Heart left ventricle (tissue), 16 donors: ENCODE measurements at places on chromosomes 6 and 20. TPM values are rescaled to one million over a fixed set of nuclear protein-coding genes. Genes with fewer than 3 reads are reported as not detected.

DNA sequence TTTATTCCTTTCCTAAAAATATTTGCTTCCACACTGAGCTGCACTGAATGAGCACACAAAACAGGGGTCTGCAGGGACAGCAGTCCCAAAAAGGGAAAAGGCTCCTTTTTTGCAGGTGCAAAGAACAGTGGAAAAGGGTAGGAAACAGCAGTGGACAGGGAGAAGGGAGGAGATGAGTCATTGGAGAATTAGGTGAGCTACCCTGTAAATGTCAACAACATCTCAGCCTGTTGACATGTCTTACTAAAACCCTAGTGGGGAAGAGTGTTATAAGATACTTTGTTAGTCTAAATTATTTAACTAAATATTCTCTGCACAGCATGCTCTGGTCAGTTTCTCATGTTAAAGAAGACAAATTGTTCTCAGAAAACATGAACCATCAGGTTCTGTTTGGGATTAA lies 151.5 kb upstream of the FBXL4 start:
- no peak for DNase-seq

- no peak for DNase-seq
Observed at GRCh38 chr6:70673601-70674000, 5.9 kb downstream of the SMAP1 start.

Gene TPX2
- 0.04 TPM for polyA plus RNA-seq

- DNase-seq, result no peak
Observed at GRCh38 chr6:31378062-31378720, 21.2 kb upstream of the HLA-B start.

DNA sequence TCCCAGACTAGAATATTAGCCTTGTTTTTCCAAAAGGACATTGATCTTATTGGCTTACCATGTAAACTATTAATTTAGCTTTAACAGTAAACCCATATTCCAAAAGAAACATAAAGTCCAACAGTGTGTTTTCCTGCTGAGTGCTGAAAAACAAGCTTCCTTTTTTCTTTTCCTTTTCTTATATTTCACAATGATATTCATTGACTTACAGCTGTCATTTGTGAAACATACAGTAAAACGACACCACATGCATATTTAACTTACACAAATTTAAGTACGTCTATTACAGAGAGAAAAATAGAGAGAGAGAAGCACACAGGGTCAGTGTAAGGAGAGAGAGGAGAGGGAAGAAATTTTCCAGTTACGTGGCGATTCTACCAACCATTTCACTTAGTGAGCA lies 543.9 kb upstream of the JARID2 start:
- no peak for DNase-seq

- no peak for DNase-seq
Observed at GRCh38 chr6:106637717-106638341, 8.5 kb downstream of the QRSL1 start.

Gene FIG4
- polyA plus RNA-seq, result 9.3 TPM

Gene SCRT2
- polyA plus RNA-seq, result not detected

Gene POM121L2
- polyA plus RNA-seq, result not detected

Gene COL12A1
- polyA plus RNA-seq, result 3.1 TPM

DNA sequence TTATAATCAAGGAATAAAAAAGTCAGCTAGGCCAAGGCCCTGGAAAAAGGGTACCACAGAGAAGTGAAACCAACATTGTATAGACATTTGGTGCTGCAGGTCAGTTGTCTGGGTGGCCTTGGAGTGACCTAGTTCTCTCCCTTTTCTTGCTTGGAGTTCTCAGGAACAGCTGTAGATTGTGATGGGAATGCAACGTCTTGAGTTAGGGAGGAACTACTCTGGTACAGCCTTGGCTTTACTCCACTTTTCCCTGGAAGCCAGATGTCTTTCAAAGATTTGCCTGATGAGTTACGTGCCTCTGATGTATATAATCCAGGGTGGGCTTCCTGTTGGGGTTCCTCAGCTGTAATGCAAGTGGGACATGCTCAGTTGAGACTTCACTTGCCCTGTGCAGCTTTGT lies 694.7 kb downstream of the HTR1B start:
- no peak for DNase-seq

Gene SOX12
- polyA plus RNA-seq, result 7.2 TPM

DNA sequence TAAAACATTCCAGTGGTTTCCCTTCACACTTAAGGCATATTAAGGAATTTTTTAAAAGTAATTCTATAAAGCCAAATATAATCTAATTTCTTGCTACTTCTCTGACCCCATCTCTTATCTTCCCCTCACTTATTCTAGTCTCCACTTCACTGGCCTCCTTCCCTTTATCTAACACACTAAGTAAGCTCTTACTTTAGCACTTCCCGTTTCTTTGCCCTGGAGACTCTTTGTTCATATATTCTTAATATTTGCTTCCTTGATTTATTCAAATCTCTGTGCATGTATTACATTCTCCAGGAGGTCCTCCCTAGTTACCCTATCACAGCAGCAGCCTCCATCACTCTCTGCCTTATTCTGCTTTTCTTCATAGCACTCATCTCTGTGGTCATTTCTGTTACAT lies 20.3 kb downstream of the GTPBP2 start:
- no peak for DNase-seq

DNA sequence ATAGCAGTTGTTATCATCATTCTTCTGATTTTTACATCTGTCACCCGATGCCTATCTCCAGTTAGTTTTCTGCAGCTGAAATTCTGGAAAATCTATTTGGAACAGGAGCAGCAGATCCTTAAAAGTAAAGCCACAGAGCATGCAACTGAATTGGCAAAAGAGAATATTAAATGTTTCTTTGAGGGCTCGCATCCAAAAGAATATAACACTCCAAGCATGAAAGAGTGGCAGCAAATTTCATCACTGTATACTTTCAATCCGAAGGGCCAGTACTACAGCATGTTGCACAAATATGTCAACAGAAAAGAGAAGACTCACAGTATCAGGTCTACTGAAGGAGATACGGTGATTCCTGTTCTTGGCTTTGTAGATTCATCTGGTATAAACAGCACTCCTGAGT lies 2.1 kb downstream of the CALHM6 start:
- DNase-seq, result no peak

- DNase-seq, result no peak
Observed at GRCh38 chr20:44335675-44336074, 1.2 kb upstream of the R3HDML start.

DNA sequence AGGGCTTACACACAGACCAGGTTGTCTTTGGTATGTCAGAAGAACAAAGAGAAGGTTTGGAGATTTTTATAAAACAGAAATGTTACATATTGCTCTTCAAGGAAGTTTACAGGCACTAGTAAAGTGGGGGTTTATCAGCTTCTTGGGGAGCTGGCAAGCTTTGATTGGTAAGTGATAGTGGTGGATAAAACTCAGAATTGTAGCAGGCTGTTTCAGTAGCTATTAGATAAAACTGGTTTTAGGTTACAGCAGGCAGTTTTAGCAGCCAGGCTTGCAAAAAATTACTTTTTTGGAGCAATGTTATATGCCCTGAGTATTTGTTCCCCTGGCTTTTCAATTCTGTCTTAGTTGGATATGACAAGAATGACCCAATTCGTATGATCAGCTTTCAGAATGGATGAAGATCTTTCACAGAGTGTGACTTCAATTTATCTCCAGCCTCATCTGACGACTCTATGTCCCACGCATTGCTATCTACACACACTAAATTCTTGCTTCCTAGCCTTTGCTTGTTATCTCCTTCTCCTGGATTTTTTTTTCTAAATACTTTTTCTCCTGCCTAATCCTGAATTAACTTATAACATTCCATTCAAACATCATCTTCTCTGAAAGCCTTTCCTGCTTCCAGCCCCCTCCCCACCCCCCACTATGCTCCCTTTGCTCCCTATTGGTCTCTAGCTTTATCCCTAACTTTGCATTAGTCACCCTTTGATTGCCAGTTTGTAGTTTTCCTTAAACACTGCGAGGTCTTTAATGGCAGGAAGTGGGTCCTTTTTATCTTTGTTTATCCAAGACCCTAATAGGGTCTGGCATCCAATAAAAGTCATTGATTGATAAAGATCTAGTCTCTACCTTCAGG lies 1.0 kb upstream of the TOMM34 start:
- DNase-seq, result no peak

Gene HLA-DQA1
- polyA plus RNA-seq, result 8.7 TPM

DNA sequence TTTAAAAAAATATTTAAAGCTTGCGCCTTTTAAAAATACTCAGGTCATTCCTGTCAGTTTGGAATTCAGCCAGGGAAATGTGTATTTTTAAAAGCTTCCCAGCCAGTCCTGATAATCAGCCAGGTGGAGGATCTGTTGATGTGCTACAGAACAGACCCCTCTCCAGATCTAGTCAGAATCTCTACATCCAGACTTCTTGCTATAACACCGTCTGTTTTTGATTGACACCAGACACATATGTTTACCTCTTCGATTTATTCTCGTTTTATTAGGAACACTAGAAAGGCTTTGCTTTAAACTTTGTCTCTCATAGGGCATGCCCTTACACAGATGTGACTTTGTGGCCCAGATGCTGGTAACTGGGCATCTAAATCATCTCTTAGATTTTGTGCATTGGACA lies 11.7 kb downstream of the PARD6B start:
- DNase-seq, result no peak

Gene ARMC2
- polyA plus RNA-seq, result 4.9 TPM

GRCh38 chr6:13559251-13559650 lies 15.2 kb upstream of the SIRT5 start:
- DNase-seq, result no peak

Gene POLR1H
- 46.1 TPM for polyA plus RNA-seq

GRCh38 chr6:39342692-39343395 lies 20.3 kb upstream of the KCNK16 start:
- no peak for DNase-seq

Gene OXT
- polyA plus RNA-seq, result not detected

GRCh38 chr20:37131486-37131885 lies 35.7 kb upstream of the RBL1 start:
- no peak for DNase-seq

Gene CD83
- 0.71 TPM for polyA plus RNA-seq

DNA sequence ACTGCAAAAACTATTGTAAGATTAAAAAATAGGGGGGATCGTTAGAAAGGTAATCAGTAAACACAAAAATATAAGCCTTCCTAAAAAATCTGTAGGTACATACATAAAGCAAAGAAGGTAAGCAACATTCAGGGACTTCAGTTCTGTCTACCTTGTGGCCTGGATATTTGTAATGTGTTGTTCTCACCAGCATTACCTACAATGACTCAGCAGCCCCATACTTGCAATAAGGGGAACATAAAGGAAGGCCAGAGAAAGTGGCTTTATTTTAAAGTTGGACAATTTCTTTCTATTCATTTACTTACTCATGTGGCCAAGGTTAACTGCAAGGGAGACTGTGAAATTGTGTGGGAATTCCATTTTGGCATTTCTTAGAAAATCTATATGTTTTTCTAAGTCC lies 277.2 kb upstream of the PREP start:
- no peak for DNase-seq

Gene THBD
- polyA plus RNA-seq, result 8.2 TPM

DNA sequence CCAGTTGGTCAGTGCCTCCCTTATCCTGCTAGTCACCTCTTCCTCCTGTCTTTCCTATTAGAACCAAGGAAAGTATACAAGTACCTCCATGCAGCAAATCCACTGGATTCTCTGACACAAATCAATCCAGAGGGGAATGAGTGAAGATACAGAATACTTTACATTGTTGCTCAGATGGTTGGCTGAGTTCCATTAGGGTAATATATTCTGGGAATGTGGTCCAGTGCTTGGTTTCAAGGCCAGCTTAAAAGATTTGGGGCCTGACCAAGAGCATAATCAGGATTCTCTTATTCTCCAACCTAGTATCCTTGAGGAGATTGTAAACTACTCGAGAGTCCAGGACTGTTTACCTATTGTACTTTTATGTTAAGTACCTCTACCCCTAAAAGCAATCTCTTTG lies 23.0 kb downstream of the CARMIL1 start:
- no peak for DNase-seq

Gene TNXB
- 23.8 TPM for polyA plus RNA-seq

Gene MAP1LC3A
- polyA plus RNA-seq, result 145 TPM

- DNase-seq, result no peak
Observed at GRCh38 chr6:148831064-148831463, 84.2 kb downstream of the UST start.

DNA sequence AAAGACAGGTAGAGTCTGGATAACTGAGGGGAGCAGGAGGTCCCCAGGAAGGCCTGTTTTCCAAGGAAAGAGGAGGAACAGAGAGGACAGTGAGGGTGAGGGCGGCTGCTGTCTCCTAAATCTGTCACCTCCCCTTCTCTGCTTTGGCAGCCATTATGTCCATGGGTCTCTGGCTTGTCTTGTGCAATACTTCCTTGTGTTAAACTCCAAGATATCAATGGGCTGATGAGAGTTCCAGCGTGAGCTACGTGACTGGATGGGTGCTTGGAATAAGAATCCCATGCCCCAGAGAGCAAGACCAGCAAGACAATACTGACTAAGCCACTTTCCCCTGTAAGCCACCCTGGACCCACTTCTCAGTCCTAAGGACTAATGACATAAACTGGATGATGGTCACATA lies 26.3 kb upstream of the DNAAF9 start:
- no peak for DNase-seq

GRCh38 chr6:15369838-15370237 lies 124.0 kb downstream of the JARID2 start:
- no peak for DNase-seq

DNA sequence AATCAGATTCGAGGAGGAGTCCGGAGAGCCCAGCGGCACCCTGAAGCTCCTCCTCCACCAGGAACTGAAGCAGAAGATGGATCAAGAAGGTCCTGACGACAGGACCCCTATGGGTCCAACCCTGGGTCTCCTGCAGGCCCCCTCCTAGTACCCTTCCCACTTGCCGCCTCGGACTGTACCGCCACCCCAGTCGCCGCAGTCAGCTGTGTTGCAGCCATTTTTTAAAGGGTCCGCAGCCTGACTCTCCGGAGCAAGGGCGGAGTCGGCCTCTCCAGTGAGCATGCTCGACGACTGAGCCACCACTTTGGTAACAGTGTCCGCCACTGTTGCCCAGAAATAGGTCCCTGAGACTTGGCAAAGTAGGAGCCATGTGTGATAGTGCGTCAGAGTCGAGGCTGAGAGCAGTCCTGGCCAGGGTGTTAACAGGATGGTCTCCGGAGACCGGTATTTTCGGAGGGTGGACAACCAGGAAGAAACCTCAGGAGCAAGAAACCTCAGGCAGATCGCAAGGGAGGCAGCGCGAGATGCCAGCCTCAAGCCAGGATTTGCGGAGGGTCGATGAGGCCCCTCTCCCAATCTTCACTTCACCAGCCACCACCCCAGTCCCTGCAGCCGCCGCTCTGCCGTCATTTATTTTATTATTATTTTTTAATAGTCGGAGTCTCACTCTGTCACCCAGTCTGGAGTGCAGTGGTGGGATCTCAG lies 294.6 kb upstream of the ZNF337 start:
- no peak for DNase-seq

GRCh38 chr6:163179721-163180120 lies 234.8 kb upstream of the QKI start:
- no peak for DNase-seq
